ELF-1 (cell line): ENCODE measurements at places on chromosomes 4 and X.

GRCh38 chrX:38919202-38919601 lies 117.9 kb downstream of the MID1IP1 start:
- no peak for DNase-seq

GRCh38 chr4:150699599-150699998 lies 117.6 kb downstream of the MAB21L2 start:
- no peak for DNase-seq

GRCh38 chr4:177077095-177077971 lies 232.3 kb upstream of the NEIL3 start:
- DNase-seq, result no peak

- DNase-seq, result no peak
These were observed 7.5 kb upstream of the SLC39A8 start for GRCh38 chr4:102352781-102353180.

DNA sequence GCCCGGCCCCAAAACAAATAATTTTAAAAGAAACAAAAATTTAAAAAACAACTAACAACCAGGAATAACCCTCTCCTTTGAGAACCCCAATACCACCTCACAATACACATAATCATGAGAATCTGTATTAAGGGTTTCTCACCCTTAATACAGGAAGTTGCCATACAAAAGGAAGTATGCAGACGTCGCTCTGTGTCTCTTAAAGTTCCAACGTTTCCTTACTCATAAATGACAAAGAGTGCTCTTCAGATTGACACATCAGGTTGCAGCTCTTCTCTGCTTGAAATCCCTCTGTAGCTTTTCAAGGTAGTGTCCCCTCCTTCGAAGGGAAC lies 73.9 kb upstream of the IRF2 start:
- DNase-seq, result no peak

DNA sequence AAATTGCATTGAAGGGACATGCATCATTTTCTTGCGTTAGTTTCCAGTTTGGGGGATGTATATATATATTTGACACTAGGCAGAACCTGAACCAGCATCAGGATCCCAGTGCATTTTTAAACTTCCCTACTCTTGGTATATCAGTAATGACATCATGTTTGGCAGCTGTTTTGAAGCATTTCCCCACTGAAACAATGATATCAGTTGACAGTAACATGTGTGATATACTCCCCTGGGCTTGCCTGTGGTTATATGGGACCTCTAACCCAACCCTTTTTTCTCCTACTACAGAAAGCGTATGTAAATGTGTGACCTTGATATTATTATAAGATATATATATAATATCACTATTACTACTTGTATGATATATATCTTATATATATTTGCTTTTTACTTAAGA lies 225.9 kb upstream of the CASK start:
- no peak for DNase-seq

- no peak for DNase-seq
These were observed 29.9 kb downstream of the PNMA6E start for GRCh38 chrX:153371256-153371655.

GRCh38 chr4:95835672-95836071 lies 4.2 kb upstream of the PDHA2 start:
- peak; percentile 27 for DNase-seq

DNA sequence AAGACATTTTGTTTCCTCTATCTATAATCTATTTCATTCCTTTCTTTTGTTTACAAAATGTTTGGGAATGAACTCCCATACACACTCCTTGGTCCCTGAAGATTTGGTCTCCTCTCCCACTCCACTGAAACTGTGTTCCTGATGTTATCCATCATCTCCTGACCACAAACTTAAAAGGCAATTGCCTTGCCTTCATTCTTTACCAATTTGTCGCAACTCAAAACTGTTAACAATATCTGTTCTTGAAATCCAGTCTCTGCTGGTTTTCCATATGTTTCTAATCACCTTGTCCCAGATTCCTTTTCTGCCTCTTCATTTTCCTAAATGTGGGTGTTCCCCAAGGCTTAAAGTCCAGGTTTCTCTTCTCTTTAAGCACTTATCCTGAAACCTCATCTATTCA lies 262.2 kb upstream of the TTC29 start:
- DNase-seq, result no peak

DNA sequence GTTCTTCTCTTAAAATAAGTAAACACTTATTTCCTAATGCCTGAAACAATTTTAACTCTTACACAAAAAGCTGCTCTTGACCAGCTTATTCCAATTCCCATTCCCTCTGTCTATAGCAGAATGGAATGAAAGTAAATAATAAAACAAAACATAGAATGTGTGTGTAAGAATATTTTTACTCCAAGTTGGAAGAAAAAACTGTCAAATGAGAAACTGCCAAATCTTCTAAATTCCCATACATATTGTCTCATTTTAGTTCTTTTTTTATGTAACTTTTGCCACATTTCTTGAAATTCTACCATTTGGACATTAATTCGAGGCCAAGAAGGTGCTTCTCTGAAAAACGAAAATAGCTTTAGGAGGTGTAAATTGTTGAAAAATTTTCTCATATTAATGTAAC lies 477.1 kb downstream of the FAT4 start:
- DNase-seq, result no peak

GRCh38 chrX:38807873-38808272 lies 6.6 kb downstream of the MID1IP1 start:
- DNase-seq, result no peak

- DNase-seq, result no peak
These were observed 79.4 kb downstream of the NLGN4X start for GRCh38 chrX:6149060-6149872.

- no peak for DNase-seq
These were observed 13.6 kb upstream of the ABLIM2 start for GRCh38 chr4:8171984-8172924.

DNA sequence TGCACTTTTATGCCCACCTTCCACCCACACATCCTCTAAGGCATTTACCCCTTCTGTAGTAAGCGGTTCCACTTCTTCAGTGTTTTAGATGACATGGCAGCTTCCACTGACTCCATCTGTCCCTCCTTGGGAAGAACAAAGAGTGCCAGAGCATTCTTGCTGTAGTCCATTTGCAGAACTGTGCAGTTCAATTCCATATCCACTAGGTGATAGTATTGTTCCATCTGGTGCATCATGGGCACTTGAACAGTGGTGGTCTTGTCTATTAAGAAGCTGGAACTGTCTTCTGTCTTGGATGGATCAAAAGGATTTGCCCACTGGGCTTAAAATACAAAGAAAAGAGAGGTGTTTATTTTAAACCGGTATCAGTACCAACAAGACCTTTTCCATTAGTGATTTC lies 3.5 kb downstream of the SERPINA7 start:
- no peak for DNase-seq
